Camera-type eye (tissue), 1 donor: ENCODE measurements at places on chromosomes 3 and 15. TPM values are rescaled to one million over a fixed set of nuclear protein-coding genes. Genes with fewer than 3 reads are reported as not detected.

SENP2 gene
- 55.0 TPM for total RNA-seq

RBP2 gene
- total RNA-seq = not detected

KLHL6 gene
- 2.5 TPM for total RNA-seq

ONECUT1 gene
- 21.3 TPM for total RNA-seq

STRC gene
- 5.1 TPM for total RNA-seq

CCDC54 gene
- not detected for total RNA-seq
